Effector memory CD8-positive, alpha-beta T cell (primary cell): ENCODE measurements at places on chromosomes 3 and 15.

- no peak for DNase-seq
Observed at GRCh38 chr3:189902230-189903186, 218.2 kb downstream of the P3H2 start.

DNA sequence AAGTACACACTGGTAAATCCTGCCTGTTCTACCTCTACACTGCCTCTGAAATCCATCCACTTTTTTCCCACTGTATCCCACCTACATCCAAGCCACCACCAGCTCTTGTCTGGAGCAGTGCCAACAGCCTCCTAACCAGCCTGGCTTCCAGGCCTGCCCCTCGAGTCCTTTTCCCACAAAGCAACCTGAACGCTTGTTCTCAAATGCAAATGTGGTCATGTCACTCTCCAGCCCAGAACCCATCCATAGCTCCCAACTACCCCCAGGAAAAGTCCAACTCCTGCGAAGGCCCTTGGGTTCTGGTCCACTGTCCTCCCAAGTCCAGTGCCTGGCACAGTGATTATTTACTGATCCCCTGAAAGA lies 83.8 kb downstream of the SEMA5B start:
- no peak for DNase-seq

DNA sequence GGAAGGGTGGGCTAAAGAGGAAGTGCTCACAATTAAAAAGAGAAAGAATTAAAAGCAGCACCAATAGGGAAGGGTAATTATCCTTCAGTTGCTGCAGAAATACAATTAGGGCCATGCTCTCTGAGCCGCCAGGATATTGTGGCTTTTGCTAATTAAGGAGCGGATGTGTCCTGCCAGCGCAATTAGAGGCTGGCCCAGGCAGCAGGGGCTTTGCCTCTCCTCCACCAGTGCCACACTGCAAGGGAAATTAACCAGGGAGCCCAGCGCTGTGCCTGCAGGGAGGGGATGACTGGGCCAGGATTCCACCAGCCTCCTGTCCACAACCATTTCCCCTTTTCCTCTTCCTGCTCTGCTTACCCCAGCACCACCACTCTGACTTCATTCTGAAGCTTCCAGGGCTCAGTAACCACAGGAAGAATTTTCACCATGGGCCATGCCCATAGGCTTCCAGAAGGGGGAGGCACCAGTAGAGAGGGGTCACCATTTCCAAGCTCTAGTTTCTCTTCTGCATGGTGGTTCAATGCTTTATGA lies 10.4 kb upstream of the AEN start:
- DNase-seq, result no peak

GRCh38 chr15:33198541-33198940 lies 4.0 kb upstream of the FMN1 start:
- DNase-seq, result no peak

DNA sequence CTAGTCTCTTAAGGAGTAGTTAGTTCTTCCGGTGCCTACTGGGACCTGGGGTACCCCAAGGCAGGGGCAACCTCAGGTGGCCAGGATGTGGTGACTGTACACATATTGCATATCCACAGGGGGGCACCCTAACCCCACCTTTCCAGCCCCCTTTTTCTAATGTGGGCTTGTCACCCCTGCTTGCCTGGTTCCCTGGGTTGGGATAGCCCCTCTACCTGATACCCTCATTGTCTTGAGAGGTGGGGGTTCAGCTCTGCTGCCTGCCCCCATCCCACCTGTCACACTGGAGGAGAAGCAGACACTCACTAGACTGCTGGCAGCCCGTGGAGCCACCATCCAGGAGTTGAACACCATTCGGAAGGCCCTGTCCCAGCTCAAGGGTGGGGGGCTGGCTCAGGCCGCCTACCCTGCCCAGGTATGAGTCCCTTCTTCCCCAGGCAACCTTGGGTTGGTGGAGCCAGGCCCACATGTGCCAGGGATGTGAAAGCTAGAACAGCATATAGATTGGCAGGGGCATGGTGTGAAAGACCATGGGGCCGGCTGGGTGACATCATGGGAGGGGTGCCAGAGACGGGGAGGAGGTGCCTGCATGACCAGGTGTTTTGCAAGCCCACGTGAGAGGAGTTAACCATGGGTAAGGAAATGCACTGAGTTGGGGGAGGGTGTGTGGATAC lies 4.0 kb downstream of the GLYCTK start:
- DNase-seq, result peak; percentile 35

- DNase-seq, result no peak
Observed at GRCh38 chr15:45377609-45378148, 665 bp downstream of the GATM start.

- DNase-seq, result no peak
Observed at GRCh38 chr15:31268911-31269784, 57.5 kb upstream of the KLF13 start.

GRCh38 chr15:63332367-63333124 lies 49.1 kb downstream of the CA12 start:
- no peak for DNase-seq

DNA sequence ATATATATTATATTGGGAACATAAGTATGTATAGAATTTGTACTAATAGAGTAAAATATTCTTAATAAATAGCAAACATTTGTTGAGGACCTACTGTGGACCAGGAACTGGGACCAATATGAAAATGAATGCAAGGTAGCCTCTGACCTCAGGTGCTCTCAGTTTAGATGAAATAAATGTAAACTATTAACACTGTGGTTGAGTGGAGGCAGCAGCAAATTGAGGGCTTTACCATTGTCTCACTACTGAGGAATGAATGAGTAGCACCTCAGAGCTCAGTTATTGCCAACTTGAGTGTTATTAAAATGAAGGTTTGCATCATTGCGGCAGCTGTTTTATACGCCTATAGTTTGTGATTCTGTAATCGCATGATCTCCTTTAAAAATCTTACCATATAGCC lies 90.9 kb upstream of the CGNL1 start:
- no peak for DNase-seq

GRCh38 chr3:148648685-148649352 lies 48.9 kb upstream of the AGTR1 start:
- DNase-seq, result no peak

DNA sequence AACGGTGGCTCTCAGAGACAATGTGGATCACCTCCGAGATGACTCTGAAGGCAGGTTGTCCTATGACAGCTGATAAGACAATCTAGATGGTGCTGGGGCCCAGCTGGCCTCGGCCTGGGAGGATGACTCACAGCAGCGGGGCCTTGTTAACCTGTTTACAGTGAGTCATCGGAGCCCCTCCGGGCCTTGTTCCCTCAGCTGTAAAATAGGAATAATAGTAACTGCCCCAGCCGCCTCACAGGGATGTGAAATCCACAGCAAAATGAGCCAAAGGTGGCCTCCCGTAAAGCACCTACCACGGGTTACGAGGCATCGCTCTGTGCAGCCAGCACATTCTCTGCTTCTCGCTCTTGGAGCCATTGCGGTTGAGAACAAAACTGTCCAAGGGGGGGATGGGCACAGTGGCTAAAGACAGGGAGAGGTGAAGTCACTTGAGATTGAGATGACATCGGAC lies 88.6 kb upstream of the RASGRF1 start:
- DNase-seq, result no peak

DNA sequence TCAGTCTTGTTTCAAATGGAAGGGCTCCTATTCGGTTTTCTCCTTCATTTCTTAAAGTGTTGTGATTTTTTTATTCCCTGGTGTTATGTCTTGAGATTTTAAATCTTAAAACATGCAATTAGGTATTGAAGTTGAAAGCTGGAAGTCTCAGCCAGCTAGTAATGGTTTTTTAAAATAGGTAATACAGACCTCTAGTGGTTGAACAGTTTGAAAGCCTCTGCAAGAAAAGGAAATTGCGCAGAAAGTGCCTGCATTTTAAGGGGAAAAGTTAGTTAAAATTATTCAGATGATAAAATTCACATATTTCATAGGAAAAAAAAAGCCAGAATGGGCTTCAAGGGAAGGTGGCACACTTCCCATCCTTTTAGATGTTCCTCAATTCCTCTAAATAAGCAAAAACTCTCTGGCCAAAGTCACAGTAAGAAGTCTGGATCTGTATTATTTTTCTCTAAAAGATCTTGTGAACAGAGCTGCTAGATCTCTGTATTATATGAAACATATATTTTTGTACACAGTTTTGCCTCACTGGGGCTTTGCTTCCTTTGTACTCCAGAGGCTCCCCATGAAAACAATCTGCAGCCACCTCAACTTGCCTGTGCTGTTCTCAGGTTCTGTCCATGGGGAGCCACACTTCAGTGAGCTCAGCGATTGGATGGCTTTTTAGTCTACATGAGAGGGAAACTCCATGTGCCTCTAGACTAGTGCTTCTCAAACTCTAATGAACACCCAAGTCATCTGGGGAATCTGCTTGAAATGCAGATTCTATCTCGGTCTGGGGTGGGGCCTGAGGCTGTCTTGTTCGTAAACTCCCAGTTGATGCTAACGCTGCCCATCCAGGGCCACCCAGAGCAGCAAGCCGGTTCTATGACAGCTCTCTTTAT lies 21.5 kb downstream of the AGTR1 start:
- DNase-seq, result no peak

- DNase-seq, result no peak
Observed at GRCh38 chr15:74317820-74318375, 49.5 kb downstream of the CYP11A1 start.
